ENCODE measurements at places on chromosomes 7 and 10.

GRCh38 chr10:101033276-101033675 lies 2.2 kb downstream of the SFXN3 start:
- no peak for DNase-seq

DNA sequence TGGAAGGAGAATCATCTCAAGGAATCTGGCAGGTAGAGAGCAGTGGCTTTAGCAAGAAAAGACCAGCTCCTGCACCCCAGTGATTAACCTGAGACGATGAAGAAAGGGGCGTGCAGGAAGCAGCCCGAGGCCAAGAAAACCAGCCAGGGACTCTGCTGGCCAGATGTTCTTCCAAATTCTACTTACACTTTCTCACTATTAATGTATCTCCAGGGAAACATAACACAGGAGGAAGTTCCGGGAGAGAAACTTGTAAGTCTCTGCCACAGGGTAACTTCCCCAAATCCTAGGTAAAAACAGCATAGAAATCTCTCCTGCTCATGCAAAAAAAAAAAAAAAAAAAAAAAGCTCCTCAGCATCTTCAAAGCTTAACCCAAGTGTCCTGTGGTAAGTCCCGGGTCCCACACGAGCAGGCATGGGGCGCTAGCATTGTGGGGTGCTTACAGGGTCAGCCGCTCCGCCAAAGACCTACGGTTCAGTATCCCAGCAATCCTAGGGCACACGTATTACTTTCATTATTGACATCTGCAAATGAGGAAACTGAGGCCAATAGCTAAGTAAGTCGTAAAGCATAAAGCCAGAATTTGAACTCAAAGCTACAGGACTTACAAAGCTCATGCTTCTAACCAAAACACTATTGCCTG lies 97.2 kb upstream of the GNA12 start:
- no peak for DNase-seq

GRCh38 chr10:31771331-31771831 lies 157.2 kb downstream of the ARHGAP12 start:
- DNase-seq: no peak

DNA sequence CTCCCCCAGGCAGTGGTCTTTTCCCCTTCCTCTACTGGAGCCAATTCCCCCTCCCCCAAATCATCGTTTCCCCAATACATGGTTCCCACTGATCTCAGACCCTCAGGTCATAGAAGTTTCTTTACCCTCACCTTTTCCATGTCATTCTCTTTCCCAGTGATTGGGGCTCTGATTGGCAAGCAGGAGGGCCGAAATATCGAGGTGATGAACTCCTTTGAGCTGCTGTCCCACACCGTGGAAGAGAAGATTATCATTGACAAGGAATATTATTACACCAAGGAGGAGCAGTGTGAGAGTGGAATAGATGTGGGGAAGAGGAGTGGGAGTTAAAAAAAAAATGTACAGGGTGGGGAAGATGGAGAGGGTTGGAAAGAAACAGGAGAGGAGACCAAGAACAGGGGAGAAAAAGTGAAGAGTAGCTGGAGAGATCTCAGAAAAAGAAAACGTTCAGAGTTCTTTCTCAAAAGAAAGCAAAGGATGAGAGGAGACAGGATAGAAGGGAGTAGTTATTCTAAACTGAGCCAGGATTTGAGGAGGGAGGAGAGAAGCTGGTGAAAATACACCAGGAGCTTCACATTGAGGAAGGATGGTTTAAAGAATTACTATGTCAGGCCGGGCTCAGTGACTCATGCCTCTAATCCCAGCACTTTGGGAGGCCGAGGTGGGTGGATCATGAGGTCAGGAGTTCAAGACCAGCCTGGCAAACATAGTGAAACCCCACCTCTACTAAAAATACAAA lies 858 bp downstream of the COPS6 start:
- no peak for DNase-seq

DNA sequence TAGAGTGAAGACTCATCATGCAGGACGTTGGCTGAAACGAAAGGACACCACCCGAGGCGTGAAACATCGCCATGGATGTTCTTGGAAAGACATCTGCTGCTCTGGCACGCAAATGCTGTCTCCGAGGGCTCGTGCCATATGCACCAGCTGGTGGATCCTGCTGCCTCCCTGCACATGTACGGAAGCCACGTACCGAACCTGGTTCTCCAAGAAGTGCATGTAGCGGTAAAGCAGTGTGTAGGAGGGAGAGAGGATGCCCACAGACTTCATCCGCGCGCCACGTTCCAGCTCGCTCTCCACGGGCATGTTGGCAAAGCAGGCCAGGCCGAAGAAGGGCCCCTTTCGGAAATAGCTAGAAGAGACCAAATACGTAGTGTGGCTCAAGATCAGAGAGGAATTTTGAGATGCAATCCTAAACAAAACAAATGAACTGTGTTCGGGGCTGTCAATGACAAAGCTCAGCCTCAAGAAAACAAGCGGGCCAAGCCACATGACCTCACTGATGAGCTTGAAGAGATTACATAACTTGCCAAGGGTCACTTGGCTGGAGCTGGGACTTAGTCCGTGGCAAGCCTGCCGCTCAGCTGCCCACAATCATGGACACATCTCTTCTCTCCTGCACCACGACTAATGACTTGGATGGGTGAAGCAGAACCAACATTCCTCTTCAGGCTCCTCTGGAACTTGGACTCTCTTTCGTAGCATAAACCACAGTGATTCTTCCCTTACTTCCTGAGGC lies 16.5 kb downstream of the DENND11 start:
- no peak for DNase-seq

DNA sequence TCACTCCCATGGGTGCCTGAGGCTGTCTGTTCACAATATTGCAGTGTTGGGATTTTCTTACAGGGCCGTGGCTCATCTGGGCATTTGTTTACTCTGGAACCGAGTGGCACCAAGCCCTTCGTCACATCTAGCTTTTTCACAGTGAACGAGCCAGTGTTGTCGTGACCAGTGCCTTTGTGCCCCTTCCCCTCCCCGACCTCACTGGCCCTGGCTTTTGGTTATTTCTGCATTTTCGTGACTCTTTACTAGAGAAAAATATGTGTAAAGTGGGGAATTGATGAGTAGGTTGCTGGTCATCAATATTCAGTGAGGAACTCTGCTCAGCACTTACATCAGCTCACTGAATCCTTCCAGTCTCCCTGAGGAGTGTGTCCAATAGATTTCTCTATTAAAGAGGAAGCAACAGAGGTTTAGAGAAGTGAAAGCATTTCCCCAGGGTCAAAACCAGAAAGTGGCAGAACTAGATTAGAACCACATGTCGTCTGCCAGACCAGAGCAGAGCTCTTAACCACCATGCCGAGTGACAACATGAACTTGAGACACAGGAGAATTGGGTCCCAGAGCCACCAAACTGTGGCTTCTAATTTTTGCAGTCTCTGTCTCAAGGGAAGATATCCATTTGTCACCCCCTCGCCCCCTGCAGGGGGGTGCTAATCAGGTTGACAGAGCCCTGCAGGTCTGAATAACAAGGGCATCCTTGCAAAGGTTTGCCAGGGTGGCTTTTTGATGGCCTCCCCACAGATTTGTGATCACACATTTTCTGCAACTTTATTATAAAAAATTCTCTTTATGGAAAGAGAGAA lies 125.3 kb downstream of the CHN2 start:
- no peak for DNase-seq

- DNase-seq: no peak
Observed at GRCh38 chr7:86968618-86969017, 90.8 kb downstream of the ELAPOR2 start.

DNA sequence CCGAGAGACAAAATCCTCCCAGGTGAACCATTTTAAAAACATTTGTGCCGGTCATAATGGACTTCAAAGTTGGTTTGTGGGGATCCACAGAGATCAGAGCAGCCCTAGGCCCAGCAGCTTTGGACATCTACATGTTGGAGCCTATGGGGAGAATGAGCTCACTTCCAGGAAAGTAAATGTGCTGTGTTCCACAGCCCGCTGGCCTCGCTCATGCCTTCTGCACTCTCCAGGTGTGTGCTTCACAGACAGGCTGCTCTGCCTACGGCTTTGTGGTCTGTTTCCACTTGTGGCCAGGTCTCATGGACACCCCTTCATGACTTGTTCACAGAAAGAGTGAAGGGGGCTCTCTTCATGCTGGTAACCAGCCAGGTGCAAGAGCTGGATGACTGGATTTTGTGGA lies 141.6 kb downstream of the ADARB2 start:
- no peak for DNase-seq

- DNase-seq: no peak
Observed at GRCh38 chr10:20709708-20710107, 187.4 kb downstream of the NEBL start.

GRCh38 chr7:31788445-31788844 lies 101.4 kb downstream of the PPP1R17 start:
- DNase-seq: no peak

- DNase-seq: no peak
Observed at GRCh38 chr10:89471110-89471809, 56.9 kb downstream of the IFIT5 start.

DNA sequence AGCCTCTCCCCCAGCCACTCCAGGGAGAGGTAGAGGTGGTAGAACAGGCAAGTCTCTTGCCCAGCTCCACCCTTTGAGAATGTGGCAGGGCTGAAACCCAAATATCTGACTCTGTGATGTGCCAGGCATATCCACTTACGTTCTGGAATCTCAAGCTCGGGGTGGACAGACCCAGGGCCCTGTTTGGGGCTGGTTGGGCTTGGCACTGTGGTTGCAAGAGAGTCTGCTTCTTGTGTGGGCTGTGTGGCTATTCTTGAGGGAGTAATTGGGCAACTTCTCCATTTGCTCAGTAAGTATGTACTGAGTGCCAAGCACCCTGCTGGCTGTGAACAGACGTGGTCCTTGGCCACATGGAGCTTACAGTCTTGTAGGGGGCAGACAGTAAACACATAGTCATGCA lies 4.7 kb downstream of the UBTD1 start:
- DNase-seq: no peak

DNA sequence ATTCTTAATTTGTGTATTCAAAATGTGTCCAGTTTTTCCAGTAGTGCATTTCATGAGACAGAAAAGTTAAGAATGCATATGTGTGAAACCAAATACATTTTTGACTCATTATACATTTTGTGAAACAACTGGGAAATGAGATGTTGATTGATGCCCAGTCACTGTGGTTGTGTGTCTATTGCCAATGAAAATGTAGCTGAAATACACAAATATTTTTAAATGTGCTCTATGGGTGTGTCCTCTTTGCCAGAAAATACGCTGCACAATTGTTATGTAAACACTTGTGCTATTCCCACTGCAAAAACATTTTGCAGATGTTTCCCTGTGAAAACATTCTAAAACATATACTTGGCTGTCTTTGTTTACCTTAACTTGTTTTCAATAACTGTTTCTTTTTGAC lies 395.2 kb downstream of the TFEC start:
- no peak for DNase-seq

DNA sequence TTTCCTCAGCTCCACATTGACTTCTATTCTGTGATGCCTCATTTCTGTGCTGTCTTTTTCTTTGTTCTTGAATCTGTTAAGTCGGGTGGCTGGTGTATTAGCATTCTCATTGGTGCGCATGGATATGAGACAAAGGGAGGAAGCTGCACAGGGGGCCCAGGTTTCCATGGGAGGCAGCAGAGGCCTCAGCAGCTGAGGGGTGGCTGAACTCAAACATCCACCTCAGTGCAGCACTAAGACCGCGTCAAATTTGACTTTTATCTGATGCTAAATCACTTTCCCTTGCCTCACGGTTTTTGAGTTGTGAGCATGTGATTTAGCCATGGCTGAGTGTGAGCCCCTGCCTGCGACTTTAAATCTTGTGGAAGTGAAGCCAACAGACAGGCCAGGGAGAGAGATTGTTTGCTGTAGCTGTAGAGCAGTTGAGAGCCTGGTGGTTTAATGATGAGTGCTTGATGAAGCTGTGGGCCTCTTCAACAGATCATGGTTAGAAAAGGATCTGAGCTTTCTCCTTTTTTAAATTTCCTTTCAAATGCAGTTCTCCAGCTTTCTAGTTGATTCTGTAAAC lies 193.3 kb upstream of the ZNF804B start:
- no peak for DNase-seq

DNA sequence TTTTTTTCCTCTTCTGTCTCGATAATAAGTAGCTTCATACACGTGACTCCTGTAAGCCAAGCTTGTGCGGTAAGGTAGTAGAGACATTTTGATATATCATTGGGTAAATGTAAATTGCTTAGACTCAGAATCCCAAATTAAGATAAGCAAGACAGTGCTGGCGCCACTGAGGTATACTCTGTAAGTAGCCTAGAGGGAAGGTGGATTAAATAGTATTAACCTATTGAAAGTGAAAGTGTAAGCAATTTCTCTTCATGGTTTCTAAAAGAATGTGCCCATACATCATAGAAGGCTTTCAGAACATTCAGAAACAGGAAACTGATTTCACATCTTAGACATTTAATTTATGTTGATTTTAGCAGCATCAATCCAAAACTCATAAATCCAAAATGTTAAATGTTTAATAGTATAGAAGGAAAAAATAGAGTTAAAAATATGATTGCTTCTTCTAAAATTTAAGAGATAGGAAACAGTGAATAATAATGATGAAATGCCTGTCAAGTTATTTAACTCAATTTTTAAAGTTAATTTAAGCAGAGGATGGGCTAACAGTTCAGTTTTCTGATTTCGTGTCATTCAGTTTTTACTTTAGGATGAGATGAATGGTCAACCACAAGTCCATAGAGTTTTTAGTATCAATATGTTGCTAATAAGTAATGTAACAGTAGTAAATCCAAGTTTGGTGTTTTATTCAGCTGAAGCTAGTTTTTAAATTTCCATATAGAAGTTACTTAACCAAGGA lies 36.8 kb downstream of the LRRC72 start:
- no peak for DNase-seq

- no peak for DNase-seq
Observed at GRCh38 chr10:12509016-12509793, 159.9 kb downstream of the CAMK1D start.

DNA sequence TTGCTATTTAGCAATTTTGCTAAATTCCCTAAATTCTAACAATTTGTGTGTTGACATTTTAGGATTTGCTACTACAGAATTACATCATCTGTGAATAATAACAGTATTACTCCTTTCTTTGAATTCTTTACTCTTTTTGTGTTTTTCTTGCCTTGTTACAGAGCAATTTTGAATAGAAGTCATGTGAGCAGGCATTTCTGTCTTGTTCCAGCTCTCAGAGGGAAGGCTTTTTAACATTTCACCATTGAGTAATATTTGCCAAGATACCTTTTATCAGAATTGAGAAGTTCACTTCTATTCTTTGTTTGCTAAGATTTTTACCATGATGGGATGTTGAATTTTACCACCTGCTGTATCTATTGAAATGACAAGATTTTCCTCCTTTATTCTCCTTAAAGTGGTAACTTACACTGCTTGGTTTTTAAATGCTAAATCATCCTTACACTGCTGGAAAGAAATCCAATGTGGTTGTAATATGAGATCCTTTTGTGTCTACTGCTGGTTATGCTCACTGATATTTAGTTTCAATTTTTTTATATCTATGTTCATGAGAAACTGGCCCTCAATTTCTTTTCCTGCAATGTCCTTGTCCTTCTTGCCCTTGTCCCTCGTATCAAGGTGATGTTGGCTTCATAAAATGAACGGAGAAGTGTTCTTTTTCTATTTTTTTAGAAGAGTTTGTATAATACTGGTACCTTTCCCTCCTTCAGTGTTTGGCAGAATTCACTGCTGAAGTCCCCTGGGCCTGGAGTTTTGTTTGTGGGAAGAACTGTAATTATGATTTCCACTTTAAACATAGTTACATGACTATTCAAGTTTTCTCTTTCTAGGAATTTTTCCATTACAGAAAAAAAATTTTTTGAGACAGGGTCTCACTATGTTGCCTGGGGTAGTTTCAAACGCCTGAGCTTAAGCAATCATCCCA lies 50.3 kb upstream of the ATP6V0A4 start:
- peak; percentile 17 for DNase-seq

- DNase-seq: no peak
Observed at GRCh38 chr7:18861514-18862118, 255.8 kb downstream of the TWIST1 start.

- DNase-seq: no peak
Observed at GRCh38 chr10:70563230-70563629, 39.3 kb downstream of the PRF1 start.

GRCh38 chr7:15399441-15399840 lies 162.4 kb downstream of the AGMO start:
- DNase-seq: no peak

All from NCI-H2107 (cell line).